ENCODE measurements at places on chromosomes 13 and 19. TPM values are rescaled to one million over a fixed set of nuclear protein-coding genes. Genes with fewer than 3 reads are reported as not detected.

GRCh38 chr13:50068508-50068907, 53.3 kb downstream of the KCNRG start:
- no peak for DNase-seq

GRCh38 chr19:31352782-31353651, 3.8 kb upstream of the TSHZ3 start:
- no peak for DNase-seq

DNA sequence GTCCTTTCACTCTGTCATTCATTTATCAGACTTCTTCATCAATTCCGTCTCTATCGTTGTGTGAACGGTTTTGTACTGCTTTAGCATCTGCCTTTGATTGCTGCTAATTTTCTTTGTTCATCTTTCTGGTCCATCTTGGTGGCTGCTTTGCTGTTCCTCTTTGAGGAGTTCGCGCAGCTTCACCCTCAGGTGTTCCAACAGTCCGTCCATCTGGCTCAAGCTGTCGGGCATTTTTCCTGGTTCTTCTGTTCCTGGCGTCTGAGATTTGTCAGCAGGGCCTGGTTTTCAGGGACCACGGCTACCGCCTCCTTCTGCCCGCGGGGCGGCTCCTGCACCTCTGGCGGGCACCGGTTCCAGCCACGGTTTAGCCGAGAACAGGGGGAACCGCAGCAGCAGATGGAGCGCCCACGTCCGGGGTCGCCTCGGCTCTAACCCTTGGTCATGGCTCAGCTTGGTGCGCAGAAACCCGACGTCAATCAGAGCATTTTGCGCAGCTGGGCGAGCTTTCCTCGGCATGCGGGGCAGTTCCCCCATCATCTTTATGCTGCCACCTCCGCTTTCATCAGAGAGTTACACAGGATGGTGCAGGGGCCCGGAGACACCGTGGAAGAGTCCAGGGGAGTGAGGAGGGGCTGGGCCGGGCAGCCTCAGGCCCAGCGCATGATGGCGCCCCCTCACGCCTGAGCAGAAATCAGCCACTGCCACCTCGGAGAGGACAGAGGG, 89.5 kb downstream of the ZNF100 start:
- no peak for DNase-seq

GRCh38 chr13:67238277-67238859, 8.2 kb upstream of the PCDH9 start:
- DNase-seq, result no peak

Gene ZNF541
- total RNA-seq, result 1.2 TPM

- DNase-seq, result no peak
Measured at GRCh38 chr13:86830046-86830445, 841.1 kb upstream of the SLITRK5 start.

DNA sequence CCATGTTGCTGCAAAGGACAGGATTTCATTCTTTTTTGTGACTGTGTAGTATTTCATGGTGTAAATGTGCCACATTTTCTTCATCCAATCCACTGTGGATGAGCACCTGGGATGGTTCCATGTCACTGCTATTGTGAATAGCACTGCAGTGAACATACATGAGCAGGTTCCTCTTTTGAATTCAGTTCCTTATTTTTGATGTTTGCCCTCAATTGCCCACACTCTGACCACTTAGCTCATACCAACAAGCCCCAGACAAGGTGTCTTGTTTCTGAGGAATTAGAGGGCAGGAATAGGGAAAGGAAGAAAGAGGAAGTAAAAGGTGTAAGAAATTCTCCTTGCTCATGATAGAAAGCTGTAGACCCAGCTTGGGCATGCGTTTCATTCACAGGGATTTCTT, 244.2 kb upstream of the ZNF507 start:
- DNase-seq, result no peak

Gene LILRA2
- total RNA-seq, result 2.6 TPM

Gene C1QTNF9
- total RNA-seq, result not detected

- DNase-seq, result no peak
Measured at GRCh38 chr19:33285441-33285927, 16.9 kb downstream of the CEBPA start.

DNA sequence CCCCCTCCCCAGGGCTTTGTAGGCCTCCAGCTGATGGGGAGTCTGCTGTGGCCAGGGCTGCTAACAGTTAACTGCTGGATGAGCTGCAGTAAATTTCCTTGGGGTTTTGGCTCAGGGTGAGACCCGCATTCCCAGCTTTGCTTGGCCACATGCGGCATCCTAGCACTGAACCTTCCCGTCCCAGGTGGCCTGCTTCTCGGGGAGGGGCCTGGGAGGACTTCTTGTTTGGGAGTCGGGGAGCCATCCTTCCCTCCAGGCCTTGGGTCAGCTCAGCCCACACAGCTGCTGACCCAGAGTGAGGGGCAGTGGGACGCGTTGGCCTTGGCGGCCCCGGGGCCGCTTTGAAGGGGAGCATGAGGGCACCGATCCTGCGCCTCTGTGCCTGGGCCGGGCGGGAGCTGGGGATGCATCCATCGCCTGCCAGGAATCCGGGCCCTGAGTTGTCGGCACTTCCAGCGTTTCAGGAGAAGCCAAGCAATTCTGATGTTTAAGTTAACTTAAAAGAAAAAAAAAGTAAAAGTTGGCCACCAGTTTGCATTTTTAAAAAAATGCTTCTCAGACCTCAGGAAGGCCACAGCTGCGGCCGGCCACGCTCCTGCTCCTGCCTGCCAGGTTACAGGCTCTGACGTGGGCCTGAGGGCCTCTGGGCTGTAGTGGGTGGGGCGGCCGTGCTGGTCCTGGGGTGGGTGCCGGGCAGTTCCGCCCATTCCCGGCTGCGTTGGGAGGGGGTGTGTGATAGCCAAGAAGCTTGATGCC, 27.7 kb downstream of the CRTC1 start:
- DNase-seq, result peak; percentile 36

DNA sequence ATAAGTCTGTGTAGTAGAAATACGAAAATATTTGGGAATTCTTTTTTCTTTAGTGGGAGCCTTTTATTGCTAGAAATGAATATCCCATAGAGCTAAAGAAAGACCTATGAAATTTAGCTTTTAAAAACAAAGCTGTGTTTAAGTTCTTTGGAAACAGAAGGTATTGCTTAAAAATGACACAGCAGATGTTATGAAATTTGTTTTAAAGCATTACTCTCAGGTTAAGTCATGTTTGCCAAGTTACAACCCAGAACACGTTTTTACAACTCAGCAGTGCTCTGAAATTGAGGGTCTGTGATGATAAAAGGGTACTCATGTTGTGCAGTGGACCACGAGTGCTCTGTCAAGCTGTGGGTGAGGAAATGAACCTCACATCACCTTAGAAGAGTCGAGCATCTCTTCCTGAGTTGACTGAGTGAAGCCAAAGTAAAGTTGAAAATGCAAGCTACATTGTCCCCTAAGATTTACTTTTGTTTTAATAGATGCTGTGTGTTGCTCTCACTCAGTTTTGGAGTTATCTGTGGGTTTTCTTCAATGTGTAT, 161.1 kb downstream of the SHISA2 start:
- no peak for DNase-seq

Gene KLK14
- total RNA-seq, result 0.76 TPM

GRCh38 chr19:47158879-47159503, 28.4 kb downstream of the SAE1 start:
- DNase-seq, result no peak

Gene VAV1
- total RNA-seq, result 5.1 TPM

Gene CD33
- total RNA-seq, result 0.26 TPM

Gene CGB5
- not detected for total RNA-seq

Gene PEX11G
- total RNA-seq, result not detected
